ENCODE measurements at places on chromosomes 3 and 15.

- DNase-seq, result no peak
Observed at GRCh38 chr3:123444023-123444422, 4.9 kb downstream of the ADCY5 start.

DNA sequence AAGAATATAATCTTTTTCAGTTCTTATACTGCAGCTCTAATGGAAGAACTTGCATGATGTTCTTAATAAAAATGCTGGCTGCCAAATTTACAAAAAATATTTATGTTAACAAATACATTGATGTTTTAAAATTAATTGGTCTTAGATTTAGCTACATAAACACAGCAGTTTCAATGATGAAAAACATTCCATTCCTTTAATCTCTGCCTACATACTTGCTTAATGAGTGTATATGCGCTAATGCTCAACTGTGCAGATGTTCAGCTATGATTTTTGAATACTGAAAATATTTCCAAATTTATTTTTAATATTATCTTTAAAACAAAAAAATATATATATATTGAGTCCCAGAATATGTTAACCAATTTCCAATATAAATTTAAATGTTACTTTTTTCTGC lies 867.4 kb downstream of the ROBO1 start:
- no peak for DNase-seq

- DNase-seq, result no peak
Observed at GRCh38 chr3:27596334-27596841, 112.2 kb upstream of the SLC4A7 start.

DNA sequence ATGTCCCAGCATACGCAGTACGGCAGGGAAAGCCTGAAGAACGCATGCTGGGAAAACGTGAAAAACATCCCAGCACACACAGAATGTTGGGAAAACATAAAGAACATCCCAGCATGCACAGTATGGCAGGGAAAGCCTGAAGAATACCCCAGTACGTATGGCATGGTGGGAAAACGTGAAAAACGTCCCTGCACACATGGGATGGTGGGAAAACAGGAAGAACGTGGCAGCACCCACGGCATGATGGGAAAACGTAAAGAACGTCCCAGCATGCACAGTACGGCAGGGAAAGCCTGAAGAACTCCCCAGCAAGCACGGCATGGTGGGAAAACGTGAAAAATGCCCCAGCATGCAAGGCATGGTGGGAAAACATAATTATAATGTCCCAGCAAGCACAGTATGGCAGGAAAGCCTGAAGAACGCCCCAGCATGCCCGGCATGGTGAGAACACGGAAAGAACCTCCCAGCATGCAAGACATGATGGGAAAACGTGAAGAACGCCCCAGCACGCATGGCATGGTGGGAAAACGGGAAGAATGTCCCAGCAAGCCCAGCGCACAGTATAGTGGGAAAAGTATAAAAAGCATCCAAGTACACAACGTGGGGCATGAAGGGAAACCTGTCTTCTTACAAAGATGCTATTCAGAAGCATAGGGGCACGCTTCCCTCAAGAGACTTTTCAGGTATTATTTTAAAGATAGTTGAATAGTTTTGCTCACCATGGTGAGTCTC lies 128.3 kb downstream of the OCA2 start:
- DNase-seq, result no peak

GRCh38 chr15:64807051-64807749 lies 18.2 kb downstream of the PIF1 start:
- no peak for DNase-seq

GRCh38 chr15:51349156-51349844 lies 7.8 kb downstream of the GLDN start:
- DNase-seq, result no peak
